LHCN-M2 (cell line): ENCODE measurements at places on chromosomes 12 and 14.
A peak's percentile ranks its signal among the peaks of the same experiment; 100 is the strongest.

DNA sequence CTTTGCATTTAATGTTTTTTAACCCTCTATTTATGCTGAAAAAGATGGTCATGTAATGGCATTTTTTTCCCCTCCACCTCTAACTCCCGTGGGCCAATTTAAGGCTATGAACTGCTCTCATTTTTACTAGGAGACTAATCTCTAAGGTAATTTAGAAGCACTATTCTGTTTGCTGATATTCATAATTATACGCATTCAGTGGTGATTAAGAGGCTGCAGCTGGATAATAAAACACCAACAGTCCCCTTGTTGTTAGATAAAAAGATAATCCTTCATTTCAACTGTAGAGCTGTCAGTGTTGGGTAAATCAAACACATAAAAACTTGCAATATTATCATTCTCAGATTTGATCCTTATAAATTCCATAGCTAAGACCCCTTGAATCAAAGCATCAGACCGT lies 8.9 kb downstream of the MYO1H start:
- no peak for DNase-seq

DNA sequence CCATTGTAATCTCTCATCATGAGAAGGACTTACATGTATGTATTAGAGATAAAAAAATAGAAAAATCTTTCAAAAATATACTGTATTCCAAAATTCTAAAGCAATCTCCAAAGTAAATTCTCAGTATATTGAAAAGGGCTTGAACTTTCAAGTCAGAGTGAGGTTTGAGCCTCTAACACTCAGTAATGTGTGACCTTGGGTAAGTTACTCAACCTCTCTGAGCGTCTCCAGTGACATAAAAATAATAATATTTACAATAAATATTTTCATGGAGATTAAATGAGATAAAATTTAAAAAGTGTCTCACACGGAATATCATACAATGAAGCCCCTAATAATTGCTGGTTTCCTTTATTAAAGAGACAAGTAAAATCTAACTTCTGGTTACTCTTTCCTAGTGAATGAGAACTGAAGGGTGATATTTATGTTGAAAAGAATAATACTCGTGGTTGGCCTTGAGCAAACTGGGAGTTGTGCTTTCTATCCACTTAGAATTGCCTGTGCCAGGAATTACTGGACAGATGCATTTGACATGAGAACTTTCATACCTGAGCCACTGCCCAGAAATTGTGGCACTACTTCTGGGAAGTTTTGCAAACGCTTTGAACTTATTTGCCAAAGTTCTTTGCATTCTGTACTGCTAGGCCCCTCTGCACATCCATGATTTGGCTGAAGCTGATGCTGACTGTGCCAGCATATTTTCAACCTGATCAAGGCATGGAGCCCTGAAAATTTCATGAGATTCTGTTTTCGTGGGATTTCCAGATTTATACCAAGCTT lies 933.7 kb downstream of the GALC start:
- DNase-seq = no peak

GRCh38 chr14:38662781-38663180 lies 406.9 kb upstream of the CLEC14A start:
- no peak for DNase-seq

DNA sequence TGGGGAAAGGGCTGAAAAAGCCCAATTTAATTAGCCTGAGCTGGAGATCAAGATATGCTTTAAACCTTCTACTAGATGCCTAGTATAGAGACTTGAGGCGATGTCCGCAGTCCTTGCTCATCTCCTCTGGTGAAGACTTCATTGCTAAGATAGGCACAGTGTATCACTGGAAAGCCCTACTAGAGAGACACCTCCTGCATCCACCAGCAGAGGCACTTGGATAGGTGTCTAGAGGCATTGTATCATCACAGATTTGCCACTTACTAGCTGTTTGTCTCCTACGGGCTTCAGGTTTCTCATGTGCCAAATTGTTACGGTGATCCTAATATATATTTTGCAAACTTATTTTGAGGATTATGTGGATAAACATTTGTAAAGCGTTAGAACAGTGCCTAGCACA lies 1048.5 kb downstream of the GALC start:
- DNase-seq = no peak

DNA sequence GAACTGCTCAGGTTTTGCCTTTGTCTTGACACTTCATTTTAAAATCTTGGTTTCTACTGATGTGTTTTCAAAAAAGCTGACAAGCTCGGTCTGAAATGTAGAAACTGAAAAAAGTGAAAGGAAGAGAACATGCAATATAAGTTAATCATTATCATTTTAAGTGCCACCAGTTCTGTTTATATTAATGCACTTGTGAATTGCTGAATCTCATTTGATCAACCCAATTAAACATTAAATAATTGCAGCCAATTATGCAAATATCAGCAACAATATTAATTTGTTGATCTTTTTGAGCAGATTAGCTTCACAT lies 133.8 kb downstream of the BCAT1 start:
- no peak for DNase-seq

GRCh38 chr14:87805315-87805723 lies 187.7 kb downstream of the GALC start:
- no peak for DNase-seq

DNA sequence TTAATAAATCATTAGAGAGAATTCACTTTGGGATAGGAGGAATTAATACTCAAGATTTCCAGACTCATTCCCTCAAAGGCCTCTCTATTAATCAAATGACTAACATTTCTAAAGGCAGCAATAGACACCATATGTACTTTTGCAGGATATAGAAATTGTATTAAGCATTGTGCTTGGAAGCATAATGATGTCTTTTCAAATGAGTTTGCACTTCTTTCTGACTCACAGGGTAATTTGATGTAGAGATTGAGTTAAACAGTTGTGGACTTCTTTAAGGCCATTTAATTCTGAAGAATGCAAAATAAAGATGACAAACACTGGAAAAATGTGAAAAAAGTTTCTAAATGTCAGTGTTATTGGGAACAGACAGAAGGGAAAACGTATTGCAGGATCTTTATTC lies 63.4 kb upstream of the CSRP2 start:
- DNase-seq = peak; percentile 71

- peak; percentile 72 for DNase-seq
Observed at GRCh38 chr12:15534874-15535273, 212.6 kb downstream of the PTPRO start.

DNA sequence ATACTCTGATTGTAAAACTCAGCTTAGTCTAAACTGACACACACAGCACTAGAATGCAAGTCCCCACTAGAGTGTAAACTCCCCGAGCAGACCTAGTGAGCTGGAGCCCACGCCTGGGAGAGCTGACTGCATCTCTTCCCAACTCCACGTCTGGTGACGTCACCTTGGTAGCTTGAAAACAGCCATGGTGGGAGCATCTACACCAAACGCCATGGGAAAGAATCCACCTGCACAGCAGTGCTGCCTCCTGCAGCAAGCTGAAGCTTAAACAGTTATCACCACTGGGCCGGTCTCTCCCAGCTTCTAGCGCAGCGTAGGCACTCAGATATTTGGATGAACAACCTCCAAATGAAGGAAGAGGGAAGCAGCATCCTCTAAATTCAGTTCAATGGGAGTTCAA lies 4.3 kb upstream of the PAPLN start:
- DNase-seq = no peak

DNA sequence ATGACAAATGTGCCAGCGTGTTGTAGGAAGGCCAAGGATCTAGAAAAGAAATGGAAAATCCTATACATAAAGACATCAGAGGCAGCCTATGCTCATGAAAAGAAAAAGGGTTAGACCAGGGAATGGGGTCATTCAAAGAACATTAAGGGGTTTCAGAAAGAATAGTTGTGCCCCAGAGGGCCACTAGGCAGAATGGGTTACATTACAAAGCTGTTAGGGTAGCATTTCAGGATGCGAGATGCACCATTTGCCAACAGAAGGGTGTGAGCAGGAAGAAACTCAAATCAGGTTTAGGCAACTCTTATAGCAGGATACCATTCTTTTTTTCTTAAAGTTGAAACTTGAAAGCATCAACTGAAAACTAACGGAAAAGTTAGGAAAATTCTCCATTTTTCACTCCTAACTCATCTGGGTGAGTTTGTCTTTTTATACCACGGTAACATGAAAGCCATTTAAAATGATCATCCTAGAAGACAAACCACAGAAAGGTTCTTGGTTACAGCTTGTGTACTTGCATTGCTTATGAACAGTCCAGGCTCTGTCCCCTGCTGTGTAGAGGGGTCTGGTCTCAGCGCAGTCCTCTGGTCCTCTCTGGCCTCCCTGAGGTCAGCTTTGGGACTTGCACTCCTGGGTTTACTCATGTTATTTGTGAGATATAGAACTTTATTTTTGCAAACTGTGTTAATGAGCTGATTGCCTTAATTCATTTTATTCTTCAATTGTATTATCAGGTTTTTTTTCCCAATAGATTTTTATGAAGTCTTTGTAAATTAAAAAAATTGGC lies 209.1 kb downstream of the DACT1 start:
- DNase-seq = no peak

DNA sequence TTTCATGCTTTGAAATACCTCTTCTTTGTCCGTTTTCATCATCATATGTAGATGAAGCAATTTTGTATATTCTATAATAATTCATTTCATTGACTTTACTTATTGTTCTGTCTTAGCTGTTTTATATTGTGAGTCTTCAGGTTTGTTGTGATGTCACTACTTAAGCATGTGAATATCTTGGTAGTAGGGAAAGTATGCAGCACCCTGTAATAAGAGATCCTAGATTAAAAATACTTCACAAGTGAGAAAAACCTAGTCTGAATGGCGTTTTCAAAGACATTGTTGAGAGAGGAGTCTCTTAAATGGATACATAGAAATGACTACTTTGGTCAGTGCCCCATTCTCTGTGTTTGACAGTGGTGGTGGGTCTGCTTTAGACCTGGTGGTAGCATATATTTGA lies 61.4 kb downstream of the SLC16A7 start:
- DNase-seq = peak; percentile 14

DNA sequence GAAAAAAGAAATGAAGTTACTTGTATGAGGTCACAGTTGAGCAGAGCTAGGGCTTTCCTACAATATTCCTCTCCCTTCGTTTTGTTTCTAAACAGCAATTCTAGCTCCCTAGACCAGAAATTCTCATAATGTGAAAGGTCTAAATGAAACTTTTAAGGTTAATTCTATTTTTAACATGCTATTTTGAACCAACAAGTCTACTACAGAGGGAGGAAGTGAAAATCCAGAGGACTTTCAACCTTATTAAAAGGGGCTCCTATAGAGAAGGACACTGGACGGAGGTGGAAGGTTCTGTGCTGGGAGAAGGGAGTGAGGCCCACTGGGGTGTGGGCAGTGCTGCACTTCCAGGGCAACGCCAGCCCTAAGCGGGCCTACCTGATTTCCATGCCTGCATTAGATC lies 13.4 kb downstream of the GSG1 start:
- DNase-seq = no peak

DNA sequence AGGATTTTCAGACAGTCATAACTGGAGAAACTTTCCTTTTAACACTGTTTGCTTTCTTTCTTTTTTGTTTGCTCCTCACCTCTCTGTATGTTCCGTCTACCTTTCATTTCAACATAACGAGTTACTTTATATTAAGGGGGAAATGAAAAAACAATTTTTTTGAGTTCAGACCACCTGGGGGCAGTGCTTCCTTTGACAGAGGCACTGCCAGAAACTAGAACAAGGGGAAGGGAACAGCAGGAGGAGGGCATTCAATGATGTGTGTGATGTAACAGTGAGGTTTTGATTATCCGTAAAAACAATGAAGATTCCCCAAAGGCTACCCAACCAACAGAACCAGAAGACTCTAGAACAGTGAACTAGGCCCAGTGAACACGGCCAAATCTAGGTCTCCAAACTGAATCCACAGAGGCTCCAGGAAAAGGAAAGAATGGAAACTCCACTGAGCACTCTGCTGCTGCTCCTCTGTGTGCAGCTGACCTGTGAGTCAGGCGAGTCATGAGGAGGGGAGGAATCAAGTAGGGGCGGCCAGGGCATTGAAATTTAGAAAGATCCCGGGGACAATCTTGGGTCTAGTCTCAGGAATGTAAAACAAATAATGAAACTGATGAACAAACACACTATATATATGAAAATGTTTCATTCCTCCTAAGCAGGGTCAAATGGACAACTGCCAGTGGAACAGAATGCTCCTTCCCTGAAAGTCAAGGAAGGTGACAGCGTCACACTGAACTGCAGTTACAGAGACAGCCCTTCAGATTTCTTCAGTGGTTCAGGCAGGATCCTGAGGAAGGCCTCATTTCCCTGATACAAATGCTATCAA lies 323.5 kb downstream of the DAD1 start:
- no peak for DNase-seq

GRCh38 chr12:110100315-110100970 lies 23.7 kb upstream of the IFT81 start:
- DNase-seq = peak; percentile 65

GRCh38 chr12:16473610-16474326 lies 126.3 kb downstream of the MGST1 start:
- peak; percentile 41 for DNase-seq

GRCh38 chr12:111942557-111942956 lies 70.4 kb downstream of the TMEM116 start:
- DNase-seq = peak; percentile 62

- no peak for DNase-seq
Observed at GRCh38 chr14:59371771-59372170, 93.4 kb downstream of the GPR135 start.

GRCh38 chr14:65422088-65422834 lies 9.7 kb downstream of the FUT8 start:
- DNase-seq = no peak

DNA sequence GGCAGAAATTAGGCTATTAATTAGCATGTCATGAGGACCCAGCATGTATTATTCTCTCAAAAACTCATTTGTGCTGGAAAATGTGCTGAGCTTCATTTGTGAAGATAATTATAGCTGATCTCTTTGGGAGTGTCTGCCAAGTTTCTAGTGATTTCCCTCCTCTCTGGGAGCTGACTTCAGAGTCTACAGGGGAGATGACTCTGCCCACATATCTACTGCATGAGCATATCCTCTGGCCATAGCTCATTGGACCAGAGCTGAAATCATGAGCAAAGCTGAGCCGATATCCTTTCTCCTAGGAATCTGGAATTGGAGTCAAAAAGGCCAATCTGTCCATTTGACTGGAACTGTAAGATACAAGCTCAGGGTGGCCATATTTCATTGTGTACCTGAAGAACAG lies 5.9 kb downstream of the CCDC198 start:
- DNase-seq = no peak

- no peak for DNase-seq
Observed at GRCh38 chr14:34020014-34020413, 69.1 kb upstream of the EGLN3 start.

- no peak for DNase-seq
Observed at GRCh38 chr12:325906-326305, 63.2 kb downstream of the KDM5A start.

GRCh38 chr12:45409966-45410365 lies 194.1 kb downstream of the ANO6 start:
- DNase-seq = peak; percentile 93

GRCh38 chr12:51976376-51977160 lies 25.1 kb downstream of the ACVR1B start:
- DNase-seq = no peak

GRCh38 chr14:57380935-57381334 lies 9.5 kb upstream of the NAA30 start:
- no peak for DNase-seq

- peak; percentile 93 for DNase-seq
Observed at GRCh38 chr14:25122211-25122610, 72.3 kb upstream of the STXBP6 start.

- DNase-seq = no peak
Observed at GRCh38 chr12:53055471-53056266, 5.8 kb downstream of the TNS2 start.

GRCh38 chr12:6069437-6070093 lies 54.9 kb downstream of the VWF start:
- DNase-seq = peak; percentile 84
